ENCODE measurements at places on chromosomes 1 and 21.

GRCh38 chr1:57489358-57490036 is 65.6 kb upstream of the DAB1 start:
- no peak for DNase-seq

- DNase-seq: no peak
Observed at GRCh38 chr1:241532162-241532531, at the start of gene KMO. TSS of gene KMO (plus strand) at chr1:241532378. CDS start at chr1:241532445, 67 bp downstream.

- DNase-seq: no peak
Observed at GRCh38 chr1:207313131-207313530, 8.3 kb upstream of the CD55 start.

- no peak for DNase-seq
Observed at GRCh38 chr1:248755517-248755916, at the start of gene LYPD8. TSS of gene LYPD8 (minus strand) at chr1:248755759. CDS start at chr1:248751081, 4,678 bp downstream.

- DNase-seq: peak; percentile 35
Observed at GRCh38 chr1:228512781-228513198, 25.6 kb downstream of the RNF187 start.

DNA sequence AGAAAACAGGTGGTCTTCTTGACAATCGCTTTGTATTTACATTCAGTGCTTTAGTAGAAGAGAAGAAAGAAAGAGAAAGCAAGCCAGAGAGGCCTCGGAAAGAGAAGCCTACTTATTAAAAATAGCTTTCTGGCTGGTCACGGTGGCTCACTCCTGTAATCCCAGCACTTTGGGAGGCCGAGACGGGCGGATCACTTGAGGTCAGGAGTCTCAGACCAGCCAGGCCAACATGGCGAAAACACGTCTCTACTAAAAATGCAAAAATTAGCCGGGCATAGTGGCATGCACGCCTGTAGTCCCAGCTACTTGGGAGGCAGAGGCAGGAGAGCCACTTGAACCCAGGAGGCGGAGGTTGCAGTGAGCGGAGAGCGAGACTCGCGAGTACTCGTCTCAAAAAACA is 1.8 kb upstream of the SLC19A2 start:
- no peak for DNase-seq

DNA sequence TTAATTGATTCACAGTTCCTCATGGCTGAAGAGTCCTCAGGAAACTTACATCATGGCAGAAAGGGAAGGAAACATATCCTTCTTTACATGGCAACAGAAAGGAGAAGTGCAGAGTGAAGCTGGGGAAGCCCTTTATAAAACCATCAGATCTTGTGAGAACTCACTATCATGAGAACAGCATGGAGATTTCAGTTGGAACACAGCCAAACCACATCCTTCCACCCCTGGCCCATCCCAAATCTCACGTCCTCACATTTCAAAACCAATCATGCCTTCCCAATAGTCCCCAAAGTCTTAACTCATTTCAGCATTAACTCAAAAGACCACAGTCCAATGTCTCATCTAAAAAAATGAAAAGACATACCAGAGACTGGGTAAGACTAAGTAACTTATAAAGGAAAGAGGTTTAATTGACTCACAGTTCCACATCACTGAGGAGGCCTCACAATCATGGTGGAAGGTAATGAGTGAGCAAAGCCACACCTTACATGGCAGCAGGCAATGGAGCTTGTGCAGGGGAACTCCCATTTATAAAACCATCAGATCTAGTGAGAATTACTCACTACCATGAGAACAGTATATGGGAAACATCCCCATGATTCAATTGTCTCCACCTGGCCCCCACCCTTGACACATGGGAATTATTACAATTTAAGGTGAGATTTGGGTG is 105.2 kb downstream of the MRPL39 start:
- peak; percentile 74 for DNase-seq

DNA sequence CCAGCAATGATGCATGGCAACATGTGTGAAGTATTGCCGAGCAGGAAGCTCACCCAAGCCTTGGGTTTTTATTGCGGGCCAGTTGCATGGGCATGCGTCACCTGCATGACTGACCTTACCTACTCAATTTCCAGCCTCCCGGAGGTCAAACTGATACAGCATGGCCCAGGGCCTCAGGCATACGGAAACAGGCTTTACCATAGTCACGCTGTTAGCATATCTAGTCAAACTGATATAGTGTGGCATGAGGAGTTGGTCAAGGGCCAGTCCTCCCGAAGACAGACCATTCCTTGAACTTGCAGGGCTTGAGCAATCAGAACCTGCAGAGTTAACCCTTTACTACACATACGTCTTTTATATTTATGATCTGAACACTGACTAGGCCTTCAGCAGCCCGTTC is 6.4 kb upstream of the DUSP12 start:
- DNase-seq: no peak

DNA sequence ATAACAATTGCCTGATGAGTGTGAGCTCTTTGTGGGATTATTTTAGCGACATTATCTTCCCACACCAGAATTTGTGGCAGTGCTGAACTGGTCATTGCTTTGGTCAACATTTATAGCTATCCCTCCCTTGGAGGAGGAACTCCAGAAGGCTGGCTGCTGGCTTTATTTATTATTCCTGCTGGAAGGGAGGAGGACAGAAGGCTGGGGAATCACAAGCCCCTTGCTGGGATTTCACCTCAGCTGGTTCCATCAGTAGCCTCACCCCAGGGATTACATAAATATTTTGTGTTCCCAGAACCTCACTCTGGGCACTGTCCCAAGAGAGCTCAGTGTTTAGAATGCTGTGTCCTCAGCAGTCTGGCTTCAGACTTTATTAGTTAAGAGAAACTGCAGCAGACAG is 102.8 kb upstream of the C1orf21 start:
- DNase-seq: no peak

DNA sequence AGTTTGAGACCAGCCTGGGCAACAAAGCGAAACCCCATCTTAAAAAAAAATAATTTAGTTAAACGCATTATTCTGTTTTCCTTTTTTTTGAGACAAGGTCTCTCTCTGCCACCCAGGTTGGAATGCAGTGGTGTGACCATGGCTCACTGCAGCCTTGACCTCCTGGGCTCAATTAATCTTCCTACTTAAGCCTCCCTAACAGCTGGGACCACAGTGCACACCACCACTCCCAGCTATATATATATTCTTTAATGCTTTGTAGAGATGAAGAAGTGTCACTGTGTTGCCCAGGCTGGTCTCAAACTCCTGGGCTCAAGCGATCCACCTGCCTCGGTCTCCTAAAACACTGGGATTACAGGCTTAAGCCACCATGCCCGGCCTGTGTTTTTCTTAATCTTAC is 7.7 kb upstream of the KLF17 start:
- no peak for DNase-seq

DNA sequence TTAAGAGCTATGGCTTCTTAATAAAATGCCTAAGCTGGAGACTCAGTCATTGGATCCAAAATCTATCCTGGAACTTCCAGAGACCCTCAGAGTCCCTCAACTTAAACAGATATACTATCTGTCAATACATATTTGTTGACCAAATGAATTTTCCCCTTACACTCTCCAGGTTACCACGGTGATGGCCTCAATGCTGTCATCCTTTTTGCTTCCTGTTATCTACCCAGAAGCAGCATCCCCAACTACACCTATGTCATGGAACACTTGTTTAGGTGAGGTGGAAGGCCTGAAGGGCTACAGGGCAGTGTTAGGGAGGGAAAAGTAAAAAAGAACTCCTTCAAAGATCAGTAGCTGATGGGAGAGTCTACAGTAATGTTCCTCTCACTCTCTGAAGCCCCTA is 4.4 kb upstream of the C1orf56 start:
- DNase-seq: no peak

- DNase-seq: no peak
Observed at GRCh38 chr1:10514490-10515235, 39.9 kb downstream of the PEX14 start.

DNA sequence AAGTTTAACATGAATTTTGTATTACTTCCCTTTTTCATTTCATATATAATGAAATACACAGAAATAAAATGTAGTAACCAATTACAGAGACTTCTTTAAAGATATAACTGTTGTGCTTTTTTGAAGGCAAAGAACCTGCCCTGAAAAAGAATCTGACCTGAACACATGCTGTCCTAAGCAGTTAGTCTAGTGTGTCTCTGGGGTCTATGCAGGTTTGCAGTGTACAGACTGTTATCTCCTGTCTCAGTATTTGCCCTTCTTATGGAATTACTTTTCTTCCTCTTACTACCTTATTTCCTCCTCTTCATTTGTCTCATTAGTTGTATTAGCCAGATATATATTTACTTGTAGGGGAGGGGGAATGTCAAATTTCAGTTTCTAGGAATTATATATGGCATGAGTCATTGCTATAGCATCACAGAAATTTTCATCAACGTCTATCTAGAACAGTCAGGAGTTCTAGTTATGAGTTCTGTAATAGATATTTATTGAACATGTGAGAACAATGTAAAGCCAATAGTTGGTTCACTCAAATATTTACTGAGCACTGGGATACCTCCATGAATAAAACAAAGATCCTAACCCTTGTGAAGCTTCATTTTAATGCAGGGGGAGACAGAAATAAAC is 28.4 kb upstream of the PLEKHO1 start:
- no peak for DNase-seq

GRCh38 chr1:92662048-92662447 is 122.9 kb downstream of the EVI5 start:
- no peak for DNase-seq

DNA sequence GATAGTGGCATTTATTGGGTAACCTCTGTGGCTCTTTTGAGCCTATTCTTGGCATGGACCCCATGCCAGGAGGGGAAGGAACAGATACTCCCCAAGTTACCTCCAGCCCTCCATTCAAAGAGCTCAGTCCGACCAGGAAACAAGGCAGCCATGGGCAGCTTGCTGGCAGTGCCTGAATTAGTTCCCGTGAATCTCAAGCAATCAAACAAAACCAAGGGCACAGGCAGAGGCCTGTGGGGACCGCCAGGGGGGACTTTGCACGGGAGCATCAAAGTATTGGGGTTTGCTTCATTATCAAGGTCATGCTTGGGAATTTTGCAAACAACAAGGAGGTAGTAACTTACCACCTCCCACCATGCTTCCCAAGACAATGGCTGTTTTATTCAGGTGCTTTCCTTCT is 81.2 kb upstream of the IFFO2 start:
- no peak for DNase-seq

GRCh38 chr1:230643908-230644307 is 1.6 kb downstream of the COG2 start:
- no peak for DNase-seq

- DNase-seq: no peak
Observed at GRCh38 chr1:44423591-44424537, 18.8 kb downstream of the RNF220 start.

GRCh38 chr1:211511947-211512346 is 20.0 kb upstream of the RD3 start:
- no peak for DNase-seq

- no peak for DNase-seq
Observed at GRCh38 chr1:54342288-54342687, 63.9 kb downstream of the SSBP3 start.

- peak; percentile 80 for DNase-seq
Observed at GRCh38 chr1:27726173-27727044, 648 bp downstream of the FAM76A start.

DNA sequence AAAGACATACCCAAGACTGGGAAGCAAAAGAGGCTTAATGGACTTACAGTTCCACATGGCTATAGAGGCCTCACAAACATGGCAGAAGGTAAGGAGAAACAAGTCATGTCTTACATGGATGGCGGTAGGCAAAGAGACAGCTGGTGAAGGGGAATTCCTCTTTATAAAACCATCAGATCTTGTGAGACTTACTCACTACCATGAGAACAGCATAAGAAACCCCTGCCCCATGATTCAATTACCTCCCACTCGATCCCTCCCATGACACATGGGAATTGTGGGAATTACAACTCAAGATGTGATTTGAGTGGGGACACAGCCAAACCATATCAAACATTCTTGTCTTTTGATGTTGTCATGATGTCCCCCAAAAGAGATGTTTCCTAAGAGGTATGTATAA is 103.3 kb downstream of the DUSP10 start:
- no peak for DNase-seq

DNA sequence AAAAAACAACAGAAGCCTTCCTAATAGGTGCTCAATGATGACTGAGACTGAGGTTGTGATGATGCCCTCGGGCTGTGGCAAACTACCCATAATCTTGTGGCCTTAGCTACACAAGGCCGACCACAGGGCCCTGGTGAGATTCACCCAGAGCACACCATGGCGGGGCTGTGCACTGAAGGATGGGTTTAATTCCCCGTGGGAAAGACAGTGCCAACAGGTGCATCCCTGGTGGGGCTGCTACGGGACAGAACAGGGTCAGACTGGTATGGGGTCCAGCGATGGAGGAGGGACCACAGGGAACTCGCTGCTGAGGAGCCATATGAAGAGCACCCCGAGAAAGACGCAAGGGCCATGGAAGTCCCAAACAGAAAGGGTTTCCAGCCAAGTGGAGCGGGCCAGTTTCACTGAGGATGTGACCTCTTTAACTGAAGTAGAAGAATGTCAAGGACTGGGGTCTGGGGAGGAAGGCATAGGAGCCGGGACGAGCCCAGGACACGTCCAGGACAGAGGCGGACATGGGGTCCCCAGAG is 21.3 kb downstream of the PRDM15 start:
- DNase-seq: no peak

- no peak for DNase-seq
Observed at GRCh38 chr1:217889401-217889800, 258.3 kb downstream of the SPATA17 start.

DNA sequence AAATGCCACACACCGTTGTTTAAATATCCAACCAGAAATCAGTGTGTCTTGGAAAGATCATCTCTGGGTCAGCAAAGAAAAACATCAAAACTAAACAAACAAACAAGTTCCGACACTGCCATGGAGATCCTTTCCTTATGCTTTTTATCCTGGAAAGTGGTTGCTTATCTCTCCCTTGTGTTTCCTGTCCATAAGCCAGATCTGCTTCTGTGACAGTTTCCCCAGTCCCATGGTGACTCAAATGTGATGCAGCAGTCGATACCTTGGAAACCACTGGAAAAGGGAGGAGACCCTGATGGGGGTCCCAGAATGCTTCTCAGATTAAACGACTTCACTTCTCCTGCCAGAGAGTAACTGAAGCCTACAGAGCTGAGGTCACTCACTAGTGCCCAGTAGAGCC is 94.7 kb downstream of the DMRTA2 start:
- DNase-seq: no peak

GRCh38 chr1:22182715-22183114 is 39.8 kb upstream of the WNT4 start:
- no peak for DNase-seq

DNA sequence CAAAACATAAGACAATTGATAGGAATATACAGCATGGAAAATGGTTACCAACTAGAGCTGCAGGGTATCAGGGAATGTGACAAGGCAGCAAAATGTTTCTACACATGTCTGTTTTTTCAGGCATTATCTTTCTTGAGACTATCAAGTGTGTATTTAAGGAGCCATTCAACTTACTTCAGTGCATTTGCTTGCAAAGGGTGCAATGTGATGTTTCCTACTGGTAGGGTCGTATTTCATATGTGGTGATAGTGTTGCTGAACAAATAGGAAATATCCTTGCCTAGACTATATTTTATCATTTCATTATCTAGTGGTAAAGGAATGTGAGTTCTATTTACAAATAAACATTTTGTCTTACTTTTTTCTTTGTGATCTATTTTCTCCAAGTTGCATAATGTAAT is 42.4 kb downstream of the PTPRC start:
- DNase-seq: no peak

GRCh38 chr1:208533746-208534598 is 289.8 kb upstream of the PLXNA2 start:
- no peak for DNase-seq

GRCh38 chr1:242140836-242141235 is 141.9 kb upstream of the MAP1LC3C start:
- DNase-seq: no peak

Data from activated CD8-positive, alpha-beta memory T cell treated with anti-CD3 and anti-CD28 coated beads for 24 hours (primary cell).